ENCODE measurements at places on chromosomes 2 and 18.

DNA sequence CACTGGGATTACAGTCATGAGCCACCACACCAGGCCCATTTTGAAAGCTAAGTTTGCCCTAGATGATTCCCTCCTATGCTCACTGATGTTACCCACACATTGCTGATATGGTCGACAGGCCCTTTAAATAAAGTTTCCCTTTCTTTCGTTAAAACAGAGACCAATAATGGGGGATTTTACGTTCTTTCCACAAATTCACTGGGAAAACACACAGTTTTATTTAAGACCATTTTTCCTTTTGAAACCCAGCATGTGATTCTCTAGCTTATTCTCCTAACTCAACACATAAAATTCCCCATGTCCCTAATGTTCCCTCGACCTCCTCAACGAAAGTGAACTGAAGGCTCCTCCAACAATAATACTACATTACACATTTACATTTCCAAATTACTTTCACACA lies 223.2 kb downstream of the ANAPC1 start:
- DNase-seq: no peak

- peak; percentile 17 for DNase-seq
Observed at GRCh38 chr2:102848366-102848839, 86.6 kb downstream of the TMEM182 start.

GRCh38 chr2:236557306-236558030 lies 12.2 kb upstream of the ACKR3 start:
- DNase-seq: no peak

DNA sequence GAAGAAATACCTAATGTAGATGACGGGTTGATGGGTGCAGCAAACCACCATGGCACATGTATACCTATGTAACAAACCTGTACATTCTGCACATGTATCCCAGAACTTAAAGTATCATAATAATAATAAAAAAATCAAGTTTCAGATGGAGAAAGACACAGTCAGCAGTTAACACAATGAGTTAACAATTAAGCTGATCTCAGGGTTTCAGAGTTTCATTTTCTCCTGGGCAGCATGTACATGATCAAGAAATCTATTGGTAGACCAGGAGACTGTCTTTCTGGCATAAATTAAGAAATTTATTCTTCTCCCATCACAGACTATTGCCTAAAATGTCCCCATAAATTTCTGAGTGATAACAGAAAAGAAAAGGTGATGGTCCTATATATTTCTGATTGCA lies 155.3 kb downstream of the RAD51AP2 start:
- no peak for DNase-seq

GRCh38 chr2:437756-438393 lies 150.0 kb upstream of the ALKAL2 start:
- DNase-seq: no peak

- DNase-seq: no peak
Observed at GRCh38 chr2:185796758-185797157, 58.2 kb downstream of the FSIP2 start.

- DNase-seq: peak; percentile 52
Observed at GRCh38 chr2:39059366-39059952, 61.4 kb downstream of the SOS1 start.

DNA sequence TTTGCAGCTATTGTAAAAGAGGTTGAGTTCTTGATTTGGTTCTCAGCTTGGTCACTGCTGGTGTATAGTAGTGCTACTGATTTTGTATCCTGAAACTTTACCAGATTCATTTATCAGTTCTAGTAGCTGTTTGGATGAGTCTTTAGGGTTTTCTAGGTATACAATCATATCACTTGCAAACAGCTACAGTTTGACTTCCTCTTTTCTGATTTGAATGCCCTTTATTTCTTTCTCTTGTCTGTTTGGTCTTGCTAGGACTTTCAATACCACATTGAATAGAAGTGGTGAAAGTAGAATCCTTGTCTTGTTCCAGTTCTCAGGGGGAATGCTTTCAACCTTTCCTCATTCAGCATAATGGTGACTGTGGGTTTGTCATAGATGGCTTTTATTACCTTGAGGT lies 210.5 kb upstream of the DPP10 start:
- no peak for DNase-seq

DNA sequence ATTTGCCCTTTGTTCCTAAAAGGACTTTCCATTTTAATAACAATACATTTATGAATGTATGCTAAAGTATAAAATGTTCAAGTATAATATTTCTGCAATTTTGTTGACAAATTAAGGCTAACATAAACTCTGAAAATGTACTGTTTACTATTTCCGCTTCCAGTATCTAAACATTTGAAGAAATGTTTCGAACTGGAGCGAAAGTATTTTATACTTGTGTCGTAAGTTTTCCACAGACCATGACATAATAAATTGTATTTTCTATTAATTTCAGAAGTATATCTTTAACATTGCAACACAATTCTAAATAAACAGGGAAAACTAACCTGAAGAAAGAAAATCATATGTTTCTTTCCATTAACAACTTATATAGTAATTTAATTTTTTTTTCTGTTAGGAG lies 146.3 kb downstream of the CALCRL start:
- no peak for DNase-seq

DNA sequence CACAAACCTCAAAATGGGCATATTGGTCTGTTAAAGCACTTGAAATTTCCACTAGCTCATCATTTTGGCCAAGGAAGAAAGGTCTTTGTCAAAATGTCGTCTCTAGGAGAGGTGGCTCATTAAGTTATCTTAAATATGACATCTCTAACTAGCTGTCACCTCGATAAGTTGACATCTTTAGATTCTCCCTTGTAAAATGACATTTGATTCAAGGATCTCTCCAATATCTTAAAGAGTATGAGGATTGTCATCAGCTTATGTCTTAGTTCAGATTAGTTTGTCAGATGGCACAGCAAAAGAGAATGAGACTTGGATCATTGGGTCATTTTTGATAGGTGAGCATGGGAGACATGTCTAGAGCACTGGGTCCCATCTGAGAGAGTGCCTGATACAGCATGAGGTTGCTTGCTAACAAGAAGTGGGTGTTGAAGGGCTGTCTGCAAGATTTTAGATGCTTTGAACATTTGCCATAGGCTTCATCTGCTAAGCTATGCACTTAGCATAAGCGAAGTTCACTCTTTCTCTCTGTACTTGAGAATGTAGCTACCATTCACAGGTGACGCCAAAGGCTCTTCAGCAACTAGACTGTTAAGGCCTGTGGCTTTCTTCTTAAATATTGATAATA lies 12.9 kb downstream of the PTPRM start:
- no peak for DNase-seq

DNA sequence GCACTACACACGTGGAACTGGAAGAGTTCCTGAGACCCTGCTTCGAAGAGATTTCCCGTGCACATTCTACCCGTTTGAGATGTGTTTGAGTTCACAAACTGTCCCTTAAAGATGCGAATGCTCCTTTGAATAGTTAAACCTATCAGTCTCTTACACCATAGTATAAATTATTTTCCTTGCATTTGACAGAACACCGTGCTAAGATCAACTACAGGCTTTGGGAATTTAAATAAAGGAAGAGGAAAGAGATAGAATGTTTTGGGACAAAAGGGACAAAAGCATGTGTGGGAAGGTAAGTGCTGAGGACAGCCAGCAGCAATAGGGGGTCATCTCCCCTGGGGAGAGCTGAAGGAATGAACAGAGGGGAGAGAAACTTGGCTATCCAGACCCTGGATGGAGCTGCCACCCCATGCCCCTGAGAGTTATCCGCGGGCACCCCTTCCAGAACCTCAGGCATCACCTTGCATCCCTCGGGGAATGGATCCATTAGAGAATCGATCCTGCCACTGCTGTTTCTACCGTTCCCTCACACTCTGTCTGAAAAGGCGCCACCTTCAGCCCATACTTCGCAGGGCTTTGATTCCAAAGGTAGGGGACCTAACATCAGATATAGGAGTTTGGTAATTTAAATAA lies 888 bp upstream of the ADCY3 start:
- DNase-seq: no peak

DNA sequence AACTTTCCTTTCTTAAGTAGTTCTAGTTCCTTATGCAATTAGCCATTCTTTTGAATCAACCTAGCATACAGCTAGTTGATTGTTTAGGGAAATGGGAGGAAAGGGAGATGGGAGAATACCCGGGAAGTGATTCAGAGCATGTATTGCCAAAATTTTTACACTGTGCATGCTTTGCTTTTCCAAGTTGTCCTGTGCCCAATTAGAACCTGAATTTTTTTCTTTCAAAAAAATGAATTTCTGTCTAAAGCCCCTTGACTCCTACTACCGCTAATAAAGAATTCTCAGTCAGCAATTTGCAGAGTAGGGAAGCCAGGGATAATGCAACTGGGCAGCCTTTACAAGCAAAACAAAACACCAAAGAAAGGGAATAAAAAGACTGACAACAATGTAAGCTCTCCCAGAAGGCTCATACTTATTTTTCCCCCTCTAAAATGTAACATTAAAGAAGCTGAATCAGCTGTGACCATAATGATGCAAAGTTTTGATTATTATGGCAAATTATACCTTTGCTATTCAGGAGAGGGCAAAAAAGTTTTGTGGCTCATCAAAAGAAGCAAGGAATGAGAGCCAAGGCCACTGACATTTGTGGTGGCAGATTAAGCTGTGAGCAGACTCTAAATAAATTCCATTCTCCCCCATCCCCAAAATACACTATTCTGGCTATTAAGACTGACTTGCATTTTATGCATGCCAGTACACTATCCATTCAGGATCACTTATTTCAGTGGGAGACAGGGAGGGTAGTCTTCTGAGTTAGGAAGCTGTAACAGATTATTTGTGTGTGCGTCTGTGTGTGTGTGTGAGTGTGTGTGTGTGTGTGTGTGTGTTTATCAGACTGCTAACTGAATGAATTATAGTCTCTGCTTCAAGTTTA lies 174.3 kb downstream of the ERBB4 start:
- DNase-seq: no peak

- no peak for DNase-seq
Observed at GRCh38 chr2:189302274-189302948, 122.8 kb upstream of the COL5A2 start.

GRCh38 chr2:62032096-62032495 lies 126.6 kb downstream of the COMMD1 start:
- no peak for DNase-seq

All from kidney capillary endothelial cell (primary cell).